ENCODE measurements at places on chromosomes 11 and 22.

DNA sequence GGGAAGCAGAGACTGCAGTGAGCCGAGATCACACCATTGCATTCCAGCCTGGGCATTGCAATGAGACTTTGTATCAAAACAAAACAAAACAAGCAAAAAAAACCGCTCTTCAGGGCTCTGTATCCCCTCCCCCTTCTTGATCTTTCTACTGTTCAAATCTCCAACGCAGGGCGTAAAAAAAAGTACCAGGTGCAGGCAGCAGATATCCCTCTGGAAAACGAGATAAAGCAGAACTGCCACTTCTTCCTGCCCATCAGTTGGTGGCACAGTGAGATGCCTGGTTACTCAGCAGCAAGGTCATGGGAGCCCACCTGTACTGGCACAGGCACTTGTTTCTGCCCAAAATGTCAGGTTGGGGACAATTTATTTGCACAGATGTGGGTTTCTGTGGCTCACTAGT lies 11.2 kb downstream of the CCS start:
- no peak for DNase-seq

- no peak for DNase-seq
Measured at GRCh38 chr11:123531325-123531724, 101.3 kb downstream of the GRAMD1B start.

DNA sequence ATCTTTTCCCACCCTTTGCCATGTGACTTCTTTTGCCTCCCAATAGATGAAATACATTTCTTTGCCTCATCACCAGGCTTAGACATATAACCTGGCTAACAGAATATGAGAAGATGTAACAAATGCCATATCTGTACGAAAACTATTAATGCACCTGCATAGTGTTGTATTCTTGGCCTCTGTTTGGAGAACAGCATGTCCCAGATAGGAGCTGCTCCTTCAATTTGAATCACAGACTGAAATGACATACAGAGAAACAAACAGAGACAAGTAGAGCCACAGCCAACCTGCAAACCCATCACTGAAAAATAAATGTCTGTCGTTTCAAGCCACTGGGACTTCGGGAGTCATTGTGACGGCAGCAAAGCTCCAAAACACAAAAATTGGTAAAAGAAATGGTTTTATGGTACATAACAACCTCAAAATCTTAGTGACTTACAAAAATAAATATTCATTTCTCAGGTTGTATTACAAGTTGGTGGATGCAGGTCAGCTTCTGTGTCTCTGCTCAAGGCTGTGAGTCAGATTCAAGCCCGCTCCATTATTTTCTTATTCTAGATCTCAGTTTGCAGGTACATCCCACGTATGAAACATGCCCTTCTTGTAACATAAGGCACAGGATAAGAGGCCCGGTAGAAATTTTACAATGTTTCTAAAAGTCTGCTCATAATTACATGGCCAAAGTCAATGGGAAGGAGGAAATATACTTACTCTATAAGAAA lies 171.3 kb upstream of the SOX6 start:
- no peak for DNase-seq

- no peak for DNase-seq
Measured at GRCh38 chr11:8800520-8801110, 110.4 kb upstream of the AKIP1 start.

- DNase-seq: peak; percentile 31
Measured at GRCh38 chr11:110463153-110463552, 33.4 kb downstream of the FDX1 start.

- no peak for DNase-seq
Measured at GRCh38 chr22:20490183-20490940, 5.2 kb downstream of the KLHL22 start.

- DNase-seq: peak; percentile 54
Measured at GRCh38 chr22:36541831-36542411, 13.0 kb upstream of the EIF3D start.

- no peak for DNase-seq
Measured at GRCh38 chr11:89633135-89633705, 76.9 kb upstream of the TRIM77 start.

- no peak for DNase-seq
Measured at GRCh38 chr11:134657631-134658030, 245.6 kb upstream of the B3GAT1 start.

DNA sequence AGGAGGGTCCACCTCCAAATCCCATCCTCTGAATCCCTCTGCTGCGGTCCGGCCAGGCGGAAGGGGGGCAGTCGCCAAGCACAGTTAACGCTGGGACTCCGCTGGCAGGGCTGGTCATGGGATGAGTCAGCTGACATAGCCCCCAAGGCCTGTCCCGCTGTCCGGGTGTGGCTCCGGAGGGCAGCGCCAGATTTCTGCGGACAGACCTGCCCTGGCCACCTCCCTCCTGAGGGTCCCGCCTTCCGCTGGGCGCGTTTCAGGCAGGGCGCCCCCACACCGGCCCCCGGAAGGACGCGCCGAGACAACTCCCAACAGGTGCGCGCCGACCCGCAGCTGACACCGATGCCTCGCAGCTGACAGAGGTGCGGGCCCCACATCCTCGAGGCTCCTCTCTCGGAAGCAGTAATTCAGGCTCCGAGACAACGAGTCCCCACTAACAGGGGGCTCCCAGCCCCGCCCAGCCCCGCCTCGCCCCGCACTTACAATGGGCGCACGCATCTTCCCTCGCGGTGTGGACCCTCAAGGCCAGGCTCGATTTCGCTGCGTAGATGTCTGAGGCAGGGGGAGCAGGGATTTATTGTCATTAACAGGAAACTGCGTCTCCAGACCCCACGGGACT lies 607 bp downstream of the PLAAT3 start:
- DNase-seq: peak; percentile 62

- no peak for DNase-seq
Measured at GRCh38 chr22:20777420-20778177, 3.7 kb downstream of the SERPIND1 start.

- DNase-seq: no peak
Measured at GRCh38 chr11:100855466-100856067, 168.5 kb downstream of the ARHGAP42 start.

DNA sequence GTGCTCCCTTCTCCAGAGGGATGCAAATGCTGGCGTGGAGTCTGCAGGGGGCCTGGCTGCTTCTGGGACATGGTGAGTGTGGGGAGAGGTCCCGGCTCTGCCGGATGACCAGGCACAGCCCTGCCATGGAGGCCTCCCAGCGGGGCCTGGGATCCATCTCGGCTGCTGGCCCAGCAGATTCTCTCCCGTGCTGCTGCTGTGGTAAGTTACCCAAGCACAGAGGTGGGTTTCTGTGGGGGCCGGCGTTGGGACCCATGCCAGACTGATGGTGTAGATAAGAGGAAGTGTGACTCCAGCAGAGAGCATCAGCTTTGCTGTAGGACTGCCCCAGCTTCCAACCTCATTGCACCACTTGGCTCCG lies 147.5 kb upstream of the B3GAT1 start:
- no peak for DNase-seq

DNA sequence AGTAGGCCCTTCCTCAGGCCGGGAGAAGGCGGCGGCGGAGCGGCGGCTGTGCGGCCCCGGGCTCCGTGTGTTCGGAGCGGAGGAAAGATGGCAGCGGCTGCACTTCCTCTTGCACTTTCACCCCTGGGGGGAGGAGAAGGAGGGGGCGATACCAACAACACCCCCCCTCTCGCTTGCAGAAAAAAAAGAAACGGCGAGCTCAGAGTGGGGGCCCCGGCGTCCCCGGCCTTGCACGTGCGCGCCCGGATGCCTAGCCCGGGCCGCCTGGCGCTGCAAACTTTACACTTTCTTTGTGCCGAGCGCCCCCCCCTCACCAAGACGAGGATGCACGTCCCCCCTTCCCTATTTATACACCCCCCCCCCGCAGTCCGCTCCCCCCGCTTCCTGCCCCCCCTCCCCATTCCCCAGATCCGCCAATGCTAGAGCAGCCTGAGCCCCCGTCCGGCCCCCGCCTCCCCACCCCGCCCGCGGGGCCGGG lies at the start of gene PATZ1:
TSS of gene PATZ1 (minus strand) at position 92 of the 478 bp plus-strand sequence. CDS start 744 bp downstream, outside the sequence.
- peak; percentile 89 for DNase-seq

DNA sequence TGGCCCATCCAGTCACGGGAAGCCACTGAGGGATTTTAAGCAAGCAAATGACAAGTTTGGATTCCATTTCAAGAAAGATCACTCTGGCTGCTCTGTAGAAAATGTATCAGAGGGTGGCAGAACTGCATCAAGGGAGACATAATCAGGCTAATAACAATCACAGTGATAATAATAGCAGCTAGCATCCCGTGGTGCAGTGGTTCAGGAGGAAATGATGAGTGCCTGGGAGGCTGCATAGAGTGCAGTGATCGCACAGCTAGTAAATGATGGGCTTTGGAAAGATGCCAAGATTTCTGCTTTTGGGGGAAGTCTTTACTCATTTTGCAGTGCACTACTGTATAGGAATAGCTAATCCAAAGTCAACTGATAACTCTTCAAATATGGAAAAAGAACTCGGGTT lies 35.8 kb downstream of the TNRC6B start:
- no peak for DNase-seq

DNA sequence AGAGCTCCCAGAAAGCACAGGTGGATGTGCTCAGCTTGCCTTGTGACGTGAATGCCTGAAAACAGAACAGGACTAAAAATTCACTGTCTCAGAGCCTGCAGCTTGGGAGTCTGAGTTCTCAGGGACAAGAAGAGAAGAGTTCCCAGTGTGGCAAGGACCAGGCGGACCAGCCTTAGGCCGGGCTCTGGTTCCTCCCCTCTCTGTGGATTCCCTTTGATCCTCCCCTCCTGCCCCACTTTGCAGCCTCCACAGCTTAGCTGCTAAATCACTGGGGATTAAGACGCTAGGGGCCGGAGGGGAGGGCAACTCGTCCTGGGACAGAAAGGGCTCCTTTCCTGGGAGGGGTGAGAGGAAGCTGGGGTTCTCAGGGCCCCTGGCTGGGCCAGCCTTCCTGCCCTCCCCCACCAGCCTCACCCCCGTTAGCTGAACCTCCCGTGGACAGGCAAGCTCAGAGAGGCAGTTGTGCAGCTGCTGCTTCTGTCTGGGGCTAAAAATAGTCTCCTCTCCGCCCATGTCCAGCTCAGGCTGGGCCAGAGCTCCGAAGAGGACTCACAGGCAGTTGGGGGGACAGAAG lies 29.9 kb upstream of the JAM3 start:
- no peak for DNase-seq

GRCh38 chr11:86798988-86799387 lies 1.4 kb upstream of the PRSS23 start:
- DNase-seq: no peak

- DNase-seq: no peak
Measured at GRCh38 chr11:38510041-38510440, 1912.0 kb upstream of the RAG2 start.

DNA sequence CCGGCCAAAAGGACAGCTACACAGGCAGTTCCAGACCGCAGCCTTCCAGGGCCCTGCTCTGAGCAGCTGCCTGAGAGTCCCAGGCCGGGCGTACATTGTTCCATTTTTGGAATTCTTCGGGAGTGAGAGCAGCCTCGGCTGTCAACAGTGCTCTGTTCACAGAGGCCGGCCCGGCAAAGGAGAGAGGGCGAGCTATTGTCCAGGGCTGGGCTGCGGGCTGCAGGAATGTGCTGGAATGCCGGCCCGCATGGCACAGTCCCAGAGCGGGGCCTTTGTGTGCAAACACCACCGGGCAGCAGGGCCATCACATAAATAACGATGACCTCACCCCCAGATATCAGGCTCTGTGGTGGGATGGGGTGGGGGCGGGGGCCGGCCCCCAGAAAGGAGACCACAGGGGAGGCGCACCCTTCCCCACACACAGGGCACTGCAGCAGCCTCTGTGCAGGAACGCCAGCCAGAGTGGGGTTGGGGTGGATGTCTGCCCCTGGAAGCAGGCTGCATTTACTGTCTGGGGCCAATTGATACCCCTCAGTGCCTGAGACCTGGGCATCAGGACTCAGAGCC lies 15.8 kb downstream of the LINC01488 start:
- DNase-seq: no peak

DNA sequence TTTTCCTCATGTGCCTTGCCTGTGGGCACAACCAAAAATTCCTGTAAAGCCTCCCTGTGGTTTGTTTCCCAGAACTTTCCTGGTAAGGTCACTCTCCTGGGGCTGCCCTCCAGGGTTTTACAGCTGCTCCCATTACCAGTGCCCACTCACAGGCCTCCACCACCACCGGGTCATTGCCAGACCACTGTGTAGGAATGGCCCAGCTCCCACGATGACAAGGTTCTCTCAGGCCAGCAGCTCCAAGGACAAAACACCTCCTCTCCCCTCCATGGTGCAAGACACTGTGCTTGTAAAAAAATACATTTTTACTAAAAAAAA lies 96.1 kb upstream of the AKIP1 start:
- no peak for DNase-seq

DNA sequence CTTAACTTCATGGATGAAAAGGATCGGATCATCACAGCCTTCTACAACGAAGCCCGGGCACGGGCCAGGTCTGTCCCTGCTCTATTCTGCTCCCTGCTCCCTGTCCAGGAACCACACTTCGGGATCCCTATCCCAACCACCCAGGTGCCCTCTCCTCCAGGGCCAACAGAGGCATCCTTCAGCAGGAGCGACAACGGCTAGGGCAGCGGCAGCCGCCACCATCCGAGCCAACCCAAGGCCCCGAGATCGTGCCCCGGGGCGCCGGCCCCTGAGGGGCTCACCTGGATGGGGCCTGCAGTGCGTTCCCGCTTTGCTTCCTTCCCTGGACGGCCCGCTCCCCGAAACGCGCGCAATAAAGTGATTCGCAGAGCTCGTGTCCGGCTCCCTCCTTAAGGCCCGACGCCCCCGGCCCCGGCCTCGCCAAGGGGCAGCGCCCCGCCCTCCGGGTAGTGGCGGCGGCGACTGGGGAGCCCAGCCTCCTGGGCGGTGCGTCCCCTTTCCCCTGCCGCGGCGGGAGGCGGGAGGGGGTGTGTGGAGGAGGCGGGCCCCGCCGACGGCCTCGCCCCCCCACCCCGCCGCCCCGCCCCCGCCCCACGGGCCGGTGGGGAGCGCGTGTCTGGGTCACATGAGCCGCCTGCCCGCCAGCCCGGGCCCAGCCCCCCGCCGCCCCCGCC lies at the start of gene VEGFB:
TSS of gene VEGFB (plus strand) at position 672 of the 674 bp plus-strand sequence. CDS start 250 bp downstream, outside the sequence.
- peak; percentile 82 for DNase-seq

- DNase-seq: no peak
Measured at GRCh38 chr11:63908631-63909401, 8.1 kb downstream of the RCOR2 start.

GRCh38 chr11:17314904-17315426 lies 36.6 kb upstream of the NCR3LG1 start:
- DNase-seq: no peak

GRCh38 chr11:36016263-36016662 lies 72.4 kb downstream of the LDLRAD3 start:
- no peak for DNase-seq

DNA sequence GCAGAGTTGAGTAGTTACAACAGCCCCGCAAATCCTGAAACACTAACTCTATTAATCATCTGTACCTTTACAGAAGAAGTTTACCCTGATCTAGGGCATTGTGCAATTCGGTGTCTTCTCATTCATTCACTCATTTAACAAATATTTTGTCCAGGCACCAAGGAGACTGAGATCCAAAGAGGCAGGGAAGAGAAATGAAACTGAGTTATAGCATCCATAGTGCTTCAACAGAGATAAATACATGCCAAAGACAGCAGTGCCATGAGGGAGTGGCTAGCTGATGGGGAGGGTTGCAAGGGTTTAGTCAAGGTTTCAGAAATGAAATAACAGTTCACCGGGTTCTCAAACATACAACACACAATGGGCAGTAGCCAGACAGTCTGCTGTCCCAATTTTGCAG lies 40.2 kb upstream of the MTNR1B start:
- no peak for DNase-seq

- peak; percentile 30 for DNase-seq
Measured at GRCh38 chr11:102560555-102561011, 30.0 kb upstream of the MMP7 start.
